ENCODE measurements at places on chromosomes 5 and 9.

GRCh38 chr5:41871852-41872251 lies 1.6 kb upstream of the OXCT1 start:
- no peak for DNase-seq

DNA sequence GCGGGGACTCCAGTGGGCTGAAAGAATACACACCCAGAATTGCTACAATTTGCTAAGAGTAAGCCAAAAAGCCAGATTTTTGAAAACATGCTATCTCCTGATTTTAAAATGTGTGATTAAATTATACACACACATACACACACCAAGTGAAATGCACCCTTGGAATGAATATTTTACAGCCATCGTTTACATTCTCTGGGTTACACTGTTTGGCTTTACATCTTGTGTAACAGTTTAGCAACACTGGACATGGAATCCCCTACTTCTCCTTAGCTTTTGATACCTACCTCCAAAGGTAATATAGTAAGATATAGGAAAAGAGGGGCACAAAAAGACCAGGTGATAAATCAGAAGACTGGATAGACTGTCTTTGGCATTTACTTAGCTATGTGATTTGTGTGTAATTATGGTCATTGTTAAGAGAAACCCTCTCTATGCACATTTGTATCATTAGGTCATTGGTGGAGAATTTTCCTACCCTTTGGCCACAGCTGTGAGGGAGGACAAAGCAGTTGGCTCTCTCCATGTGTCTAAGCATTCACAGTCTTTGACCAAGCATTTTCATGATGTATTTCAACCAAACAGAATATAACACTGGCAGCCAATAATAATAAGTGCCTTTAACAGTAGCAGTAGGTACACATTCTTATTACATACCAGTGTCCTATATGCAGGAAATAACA lies 7.6 kb downstream of the SVEP1 start:
- no peak for DNase-seq

GRCh38 chr5:76622973-76623596 lies at the start of gene F2RL2:
F2RL2 (minus strand) TSS chr5:76623403; CDS start chr5:76623230, 173 bp downstream.
- DNase-seq: no peak

DNA sequence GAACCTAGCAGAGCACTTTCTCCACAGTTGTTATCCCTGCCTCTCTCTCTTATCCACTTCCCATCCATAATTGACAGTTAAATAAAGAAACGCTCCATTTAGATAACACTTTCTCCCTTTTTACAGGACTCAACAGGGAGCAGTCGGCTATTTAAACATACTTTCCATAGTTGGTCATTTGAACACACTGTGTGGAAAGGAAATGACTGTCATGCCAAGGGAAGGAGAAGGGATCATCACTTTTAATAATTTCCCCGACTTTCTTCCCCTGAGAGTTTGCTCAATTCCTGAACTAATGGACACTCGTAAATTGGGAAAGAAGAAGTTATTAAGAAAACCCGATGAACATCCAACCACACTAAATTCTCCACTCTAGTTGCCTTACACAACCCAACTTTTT lies 400.8 kb upstream of the PTGER4 start:
- no peak for DNase-seq

DNA sequence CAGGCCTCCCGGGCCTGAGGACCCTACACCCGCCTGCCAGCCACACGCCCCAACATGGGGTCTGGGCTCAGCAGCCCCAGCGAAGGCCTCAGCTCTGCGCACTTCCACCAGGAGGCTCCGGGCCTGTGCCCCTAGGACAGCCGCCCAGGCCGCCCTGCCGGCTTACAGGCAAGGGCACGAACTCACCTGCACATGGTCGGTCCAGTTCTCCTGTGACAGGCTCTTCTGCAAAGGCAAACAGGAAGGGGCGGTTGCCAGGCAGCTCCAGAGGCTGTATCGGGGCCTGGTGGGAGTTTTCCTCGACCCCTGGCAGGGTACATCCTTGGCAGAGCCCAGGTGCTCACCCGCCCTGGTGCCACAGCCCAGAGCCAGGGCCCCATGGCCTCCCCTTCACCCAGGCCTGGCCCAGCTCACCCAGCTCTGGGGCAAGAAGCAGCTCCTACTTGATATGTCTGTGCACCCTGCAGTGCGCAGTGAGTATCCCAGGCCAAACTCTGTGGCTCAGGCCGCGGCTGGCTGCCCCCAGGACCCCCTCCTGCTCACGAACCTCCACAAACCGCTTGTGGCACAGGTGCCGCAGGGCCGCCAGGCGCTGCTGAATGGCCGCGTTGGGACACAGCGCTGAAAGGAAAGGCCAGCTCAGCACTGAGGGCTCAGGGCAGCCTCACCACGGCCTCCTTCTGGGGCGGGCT lies 52.2 kb upstream of the NRARP start:
- no peak for DNase-seq
